Stimulated activated CD4-positive, alpha-beta T cell treated with anti-CD3 and anti-CD28 coated beads, Interleukin-1b, Interleukin-23, amount 100 ng/mL, for 4 hours (primary cell): ENCODE measurements at places on chromosomes 7 and 10.

DNA sequence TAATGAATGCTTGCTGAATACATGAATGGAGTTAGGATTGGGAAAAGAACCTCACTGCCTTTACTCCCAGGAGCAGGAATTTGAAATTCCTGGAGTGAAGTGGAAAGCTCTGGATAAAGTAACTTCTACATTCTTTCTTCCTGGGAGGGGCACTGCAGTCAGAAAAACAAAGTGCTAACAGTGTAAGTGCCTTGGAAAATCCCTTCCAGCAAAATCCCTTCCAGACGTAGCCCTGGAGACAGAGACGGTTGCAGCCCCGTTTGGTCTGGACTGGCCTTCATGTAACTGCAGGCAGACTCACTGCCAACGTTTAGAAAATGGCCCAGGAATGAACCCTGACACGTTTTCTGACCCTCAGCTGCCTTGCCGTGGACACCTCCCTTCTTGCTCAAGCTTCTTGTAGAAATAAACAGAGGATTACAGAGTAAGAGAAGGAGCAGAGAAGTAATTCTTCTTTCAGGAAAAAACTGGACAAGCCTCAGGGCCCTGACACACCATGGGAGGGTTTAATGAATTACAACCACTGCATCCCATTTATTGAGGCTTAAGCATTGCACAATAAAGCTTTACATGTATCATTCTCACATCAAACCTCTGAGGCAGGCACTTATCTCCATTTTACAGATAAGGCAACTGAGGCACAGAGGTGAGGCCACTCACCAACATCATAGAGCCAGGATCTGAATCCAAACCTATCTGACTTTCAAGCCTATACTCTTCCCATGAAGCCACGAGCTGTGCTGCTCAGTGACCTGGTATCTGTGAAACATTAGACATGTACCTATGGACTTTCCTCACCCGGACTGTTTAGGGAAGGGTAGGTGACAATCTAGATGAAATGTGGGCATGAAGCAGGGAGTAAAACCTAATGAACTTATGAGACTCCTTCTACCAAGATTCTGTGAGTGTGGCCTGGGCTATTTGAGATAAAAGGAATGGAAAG lies 7.8 kb downstream of the ITPRIP start:
- no peak for DNase-seq

- DNase-seq: no peak
These were observed 268.3 kb upstream of the FERD3L start for GRCh38 chr7:19413443-19413965.

- DNase-seq: no peak
These were observed 181.3 kb upstream of the FZD1 start for GRCh38 chr7:91082852-91083495.

- no peak for DNase-seq
These were observed 373.2 kb downstream of the PLXNA4 start for GRCh38 chr7:132203021-132203420.

GRCh38 chr7:139682136-139683013 lies 95.4 kb downstream of the HIPK2 start:
- no peak for DNase-seq

DNA sequence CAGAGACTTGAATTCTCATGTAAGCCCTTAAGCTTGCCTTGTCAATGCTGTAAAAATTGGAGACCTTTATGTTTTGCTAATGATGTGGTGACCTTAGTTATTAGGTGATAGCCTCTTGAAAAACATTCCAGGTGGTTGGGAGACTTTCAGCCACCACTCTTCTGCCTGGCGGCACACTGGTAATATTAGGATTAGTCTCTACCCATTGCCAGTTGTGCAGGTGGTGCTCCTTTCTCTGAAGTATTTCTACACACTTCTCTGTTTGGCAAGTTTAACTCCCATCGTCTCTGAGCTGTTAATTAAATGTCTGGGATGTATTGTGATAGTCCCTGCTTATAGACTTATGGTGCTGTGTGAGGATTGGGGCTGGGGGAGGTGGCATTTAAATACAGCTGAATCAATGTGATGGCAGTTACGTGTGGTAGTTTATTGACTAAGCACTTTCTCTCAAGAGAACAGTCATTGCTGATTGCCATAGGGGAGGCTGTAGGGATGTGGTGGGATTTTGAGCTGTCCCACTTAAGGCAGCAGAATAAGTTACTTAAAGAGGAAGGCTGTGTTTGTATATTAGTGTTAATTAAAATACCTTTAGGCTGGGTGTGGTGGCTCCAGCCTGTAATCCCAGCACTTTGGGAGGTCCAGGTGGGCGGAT lies 61.7 kb downstream of the DAGLB start:
- DNase-seq: no peak
